ENCODE measurements at places on chromosomes 4 and X.

DNA sequence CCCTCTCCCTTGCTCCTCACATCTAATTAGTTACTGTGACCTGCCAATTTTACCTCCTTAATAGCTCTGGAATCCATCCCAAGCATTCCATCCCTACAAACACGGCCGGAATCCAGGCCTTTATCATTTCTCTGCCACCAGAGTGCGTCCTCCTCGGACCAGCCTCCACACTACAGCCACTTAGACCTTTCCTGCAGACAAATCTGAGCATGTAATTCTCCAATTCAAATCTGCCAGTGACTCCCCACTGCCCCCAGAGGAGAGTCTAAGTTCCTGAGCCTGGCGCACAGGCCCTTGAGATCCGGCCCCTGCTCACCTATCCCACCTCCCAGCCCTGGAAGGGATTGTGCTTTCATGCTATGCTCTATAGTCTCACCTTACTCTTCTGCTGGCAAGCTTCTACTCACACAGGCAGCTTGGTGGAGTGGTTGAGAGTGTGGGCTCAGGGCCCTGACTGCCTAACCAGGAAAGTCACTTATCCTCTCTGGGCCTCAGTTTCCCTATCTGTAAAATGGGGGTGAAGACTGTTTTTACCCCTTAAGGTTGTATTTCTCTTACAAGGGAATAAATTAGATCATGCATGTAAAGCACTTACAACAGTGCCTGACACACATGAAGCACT, 31.2 kb downstream of the PJA1 start:
- peak; percentile 82 for DNase-seq

GRCh38 chr4:59945277-59945676, 1254.8 kb upstream of the ADGRL3 start:
- no peak for DNase-seq

- no peak for DNase-seq
These were observed 109.5 kb upstream of the ADRA2C start for GRCh38 chr4:3656416-3657356.

DNA sequence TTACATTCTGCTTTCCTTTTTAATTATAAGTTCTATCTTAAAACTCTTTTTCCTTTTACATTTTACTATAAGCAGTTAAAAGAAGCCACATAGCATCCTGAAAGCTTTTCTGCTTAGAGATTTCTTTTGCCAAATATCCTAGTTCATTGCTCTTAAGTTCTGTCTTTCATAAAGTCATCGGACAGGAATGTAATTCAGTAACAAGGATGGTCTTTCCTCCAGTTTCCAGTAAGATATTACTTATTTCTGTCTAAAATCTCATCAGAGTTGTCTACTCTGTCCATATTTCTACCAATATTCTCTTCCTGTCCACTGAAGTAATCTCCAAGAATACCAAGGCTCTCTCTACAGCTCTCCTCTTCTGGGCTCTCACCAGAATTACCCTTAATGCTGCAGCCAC, 37.5 kb upstream of the ADH1C start:
- DNase-seq = no peak

GRCh38 chr4:103450693-103451092, 252.6 kb upstream of the CENPE start:
- no peak for DNase-seq

DNA sequence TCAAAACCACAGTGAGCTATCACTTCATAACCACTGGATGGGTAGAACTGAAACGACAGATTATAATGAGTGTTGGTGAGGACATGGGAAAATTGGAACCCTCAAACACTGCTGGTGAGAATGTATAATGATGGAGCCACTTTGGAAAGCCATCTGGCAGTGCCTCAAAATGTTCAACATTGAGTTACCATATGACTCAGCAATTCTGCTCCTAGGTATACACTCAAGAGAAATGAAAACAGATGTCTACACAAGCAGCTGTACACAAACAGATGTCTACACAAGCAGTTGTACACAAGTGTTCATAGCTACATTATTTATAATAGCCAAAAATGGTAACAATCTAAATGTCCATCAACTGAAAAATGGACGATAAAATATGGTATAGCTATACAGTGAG, 143.9 kb downstream of the PDGFRA start:
- no peak for DNase-seq

DNA sequence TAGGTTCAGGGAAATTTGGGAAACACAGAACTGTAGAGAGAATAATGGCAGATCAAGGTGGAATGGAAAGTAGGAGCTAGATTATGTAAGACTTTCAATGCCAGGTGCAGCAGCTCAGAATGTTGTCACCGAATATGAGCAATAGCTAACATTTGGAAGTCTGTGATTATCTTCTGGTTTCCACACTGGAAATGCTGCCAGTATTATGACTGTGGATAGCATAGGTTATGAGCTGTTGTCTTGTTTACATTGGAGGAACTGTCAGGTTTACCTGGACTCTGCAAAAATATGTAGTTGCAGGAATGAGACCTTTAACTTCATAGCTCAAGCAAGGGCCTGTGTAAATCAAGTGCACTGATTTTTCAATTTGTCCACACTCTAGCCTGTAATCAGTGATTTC, 26.0 kb upstream of the TAF9B start:
- no peak for DNase-seq

GRCh38 chr4:30724247-30724646, 4.1 kb downstream of the PCDH7 start:
- DNase-seq = no peak

- DNase-seq = peak; percentile 1
These were observed 1.6 kb downstream of the ANKRD50 start for GRCh38 chr4:124710911-124711310.

GRCh38 chrX:122941806-122942205, 242.3 kb upstream of the GRIA3 start:
- no peak for DNase-seq

- DNase-seq = peak; percentile 15
These were observed 12.7 kb downstream of the ADGRL3 start for GRCh38 chr4:61212788-61213187.

DNA sequence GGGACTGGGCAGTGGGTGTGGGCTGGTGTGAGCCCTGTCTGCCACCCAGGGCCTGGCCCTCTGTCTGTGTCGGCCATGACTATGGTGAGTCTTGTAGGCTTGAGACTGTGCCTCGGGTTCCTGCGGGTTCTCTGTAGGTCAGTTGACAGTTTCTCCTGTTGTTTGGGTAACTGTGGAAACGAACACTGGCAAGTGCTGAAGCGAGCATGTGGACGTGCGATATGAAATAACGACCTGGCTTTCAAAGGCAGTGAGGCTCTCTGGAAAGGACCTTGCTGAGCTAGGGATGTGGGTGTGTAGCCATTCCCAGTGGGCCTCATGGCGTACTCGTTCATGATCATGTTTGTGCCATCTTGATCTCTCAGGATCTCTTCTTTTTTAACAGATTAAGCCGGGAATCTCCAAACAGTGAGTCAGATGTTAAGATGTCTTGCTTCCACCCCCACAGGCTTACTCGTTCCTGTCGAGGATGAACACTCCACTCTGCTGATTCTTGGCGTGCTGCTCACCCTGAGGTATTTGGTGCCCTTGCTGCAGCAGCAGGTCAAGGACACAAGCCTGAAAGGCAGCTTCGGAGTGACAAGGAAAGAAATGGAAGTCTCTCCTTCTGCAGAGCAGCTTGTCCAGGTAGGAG, 41.3 kb downstream of the HTT start:
- no peak for DNase-seq

- DNase-seq = no peak
These were observed 17.4 kb downstream of the PCYT1B start for GRCh38 chrX:24629701-24630100.

- no peak for DNase-seq
These were observed 146.4 kb upstream of the DIAPH2 start for GRCh38 chrX:96538104-96538725.

- no peak for DNase-seq
These were observed 14.0 kb downstream of the POF1B start for GRCh38 chrX:85365370-85365995.

- DNase-seq = no peak
These were observed 15.2 kb downstream of the RUFY3 start for GRCh38 chr4:70737006-70737405.

GRCh38 chr4:141238186-141238585, 17.5 kb downstream of the ZNF330 start:
- no peak for DNase-seq

- DNase-seq = no peak
These were observed 65.0 kb upstream of the MAGEB2 start for GRCh38 chrX:30150196-30150895.

DNA sequence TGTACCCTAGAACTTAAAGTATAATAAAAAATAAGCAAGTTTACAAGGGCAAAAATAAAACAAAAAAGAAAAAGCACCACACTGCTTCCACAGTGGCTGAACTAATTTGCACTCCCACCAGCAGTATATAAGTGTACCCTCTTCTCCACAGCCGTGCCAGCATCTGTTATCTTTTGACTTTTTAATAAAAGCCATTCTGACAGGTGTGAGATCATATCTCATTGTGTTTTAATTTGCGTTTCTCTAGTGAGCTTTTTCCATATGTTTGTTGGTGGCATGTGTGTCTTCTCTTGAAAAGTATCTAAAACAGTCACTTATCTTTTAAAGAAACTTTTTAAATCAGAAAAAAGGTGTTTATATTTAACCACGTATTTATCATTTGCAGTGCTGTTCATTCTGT, 71.3 kb downstream of the NFKB1 start:
- DNase-seq = peak; percentile 63

GRCh38 chr4:73868206-73869129, 725 bp upstream of the CXCL1 start:
- DNase-seq = no peak

DNA sequence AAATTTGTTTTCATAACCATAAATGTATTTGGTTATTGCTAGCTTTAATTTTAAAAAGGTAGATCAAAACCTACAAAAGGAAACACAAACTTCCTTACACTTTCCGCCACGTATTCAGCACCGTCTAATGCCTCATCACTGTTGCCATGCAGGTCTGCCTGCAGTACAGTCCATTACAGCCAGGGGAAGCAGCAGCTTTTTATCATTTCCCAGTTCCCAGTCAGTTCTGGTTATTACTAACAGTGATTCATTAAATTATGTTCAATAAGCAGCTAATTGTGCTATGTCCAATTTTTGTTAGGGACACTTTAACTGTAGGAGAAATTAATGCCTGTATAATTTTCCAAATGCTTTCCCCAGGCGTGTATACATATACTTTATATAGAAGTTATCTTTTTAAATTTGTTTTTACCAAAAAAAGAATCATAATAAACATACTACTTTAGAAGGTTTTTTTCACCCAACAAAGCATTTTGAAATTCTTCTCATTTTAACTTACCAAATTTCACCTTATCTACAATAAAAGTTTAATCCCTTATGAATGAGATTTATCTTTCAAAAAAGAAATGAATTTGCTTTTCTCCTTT, 93.3 kb downstream of the ANXA3 start:
- DNase-seq = peak; percentile 38

DNA sequence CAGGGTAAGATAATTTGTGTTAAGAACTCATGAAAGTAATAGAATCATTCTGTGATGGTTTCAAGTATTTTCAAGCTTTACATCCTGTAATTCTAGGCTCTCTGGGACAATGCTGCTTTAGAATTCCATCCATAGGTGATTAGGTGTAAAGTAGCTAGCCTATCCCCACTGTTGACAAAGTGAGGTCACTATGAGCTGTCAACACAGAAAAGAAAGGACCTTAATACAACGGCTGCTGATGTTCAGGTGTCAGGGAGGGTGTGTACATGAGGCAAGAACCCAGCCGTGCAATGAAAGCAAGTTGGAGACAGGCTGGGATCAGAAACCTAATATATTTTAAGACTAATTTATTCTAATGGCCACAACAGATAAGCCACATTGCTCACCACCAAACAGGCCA, 36.8 kb upstream of the SH3RF1 start:
- no peak for DNase-seq

DNA sequence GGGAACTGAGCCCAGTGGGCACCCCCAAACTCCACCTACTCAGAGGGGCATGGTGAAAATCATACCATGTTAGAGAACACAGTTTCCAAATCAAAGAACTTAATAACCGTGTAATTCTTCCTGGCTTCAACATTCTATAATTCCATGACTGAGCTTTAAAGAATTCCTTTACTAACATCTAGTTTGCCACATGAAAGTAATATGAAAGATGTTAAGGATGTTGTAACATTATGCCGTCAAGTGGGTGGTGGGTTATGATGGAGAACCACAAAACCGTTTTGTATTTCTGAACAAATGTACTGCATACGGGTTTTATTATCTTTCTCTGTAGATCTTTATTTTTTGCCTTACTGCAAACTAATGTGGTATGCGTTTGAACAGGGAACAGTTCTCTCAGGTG, 549.0 kb upstream of the MAGEB2 start:
- no peak for DNase-seq

DNA sequence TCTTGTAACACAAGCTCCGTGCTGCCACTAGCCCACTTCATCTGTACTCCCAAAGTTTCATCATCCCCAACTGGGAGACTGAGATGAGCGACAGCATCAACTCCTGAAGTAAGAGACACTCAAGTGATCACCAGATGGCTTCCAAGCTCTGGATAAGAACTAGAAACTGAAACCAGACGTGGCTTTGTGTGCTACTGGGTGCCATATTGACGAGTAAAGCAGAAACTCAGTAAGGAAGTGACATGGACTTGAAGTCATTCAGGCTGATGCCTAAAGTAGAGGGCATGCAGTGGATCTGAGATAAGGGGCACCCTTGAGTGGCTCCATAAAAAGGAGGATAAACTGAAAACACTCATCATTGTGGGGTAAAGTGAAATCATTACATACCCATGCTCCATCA, 72.4 kb downstream of the PCYT1B start:
- no peak for DNase-seq

DNA sequence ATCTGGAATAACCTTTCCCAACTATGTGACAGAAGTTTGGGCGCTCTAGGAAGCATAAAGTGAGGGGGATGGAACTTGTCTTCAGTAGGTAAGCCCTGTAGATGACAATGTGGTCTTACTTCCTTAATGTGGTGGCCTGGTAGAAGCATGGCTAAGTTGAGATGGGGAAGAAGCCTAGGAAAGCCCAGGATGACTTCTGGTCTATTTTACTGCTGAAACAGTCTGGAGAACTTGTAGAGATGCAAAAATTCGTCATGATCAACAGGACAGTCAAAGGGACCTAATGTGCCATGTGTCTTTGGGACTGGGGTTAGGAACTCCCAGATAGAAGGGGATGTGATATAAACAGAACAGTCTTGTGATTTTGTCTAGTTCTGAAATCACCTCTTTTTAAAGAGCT, 40.8 kb downstream of the CCNG2 start:
- DNase-seq = no peak

GRCh38 chr4:1041147-1041935, 29.9 kb downstream of the FGFRL1 start:
- DNase-seq = no peak

GRCh38 chrX:105375816-105376215, 155.3 kb upstream of the TEX13A start:
- DNase-seq = no peak

DNA sequence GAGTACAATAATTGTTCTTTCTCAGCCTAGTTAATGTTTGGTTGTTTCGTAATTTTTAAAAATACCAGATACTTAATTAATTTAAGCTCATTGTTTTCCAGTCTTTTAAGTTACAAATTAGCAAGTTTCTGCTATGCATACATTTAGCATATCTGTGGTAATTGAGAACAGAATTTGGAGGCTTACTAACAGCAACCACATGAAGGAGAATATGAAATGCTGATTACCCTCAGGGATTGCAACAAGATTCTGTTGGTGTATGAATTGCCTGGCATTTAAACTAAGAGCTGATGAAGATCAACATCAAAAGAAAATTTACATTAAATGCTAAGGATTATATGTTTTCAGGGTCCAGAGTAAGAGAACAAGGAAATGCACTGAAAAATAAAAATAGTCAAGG, 580.0 kb upstream of the INTU start:
- no peak for DNase-seq

Data from SK-N-DZ (cell line).